ENCODE measurements at places on chromosomes 5 and 9.

DNA sequence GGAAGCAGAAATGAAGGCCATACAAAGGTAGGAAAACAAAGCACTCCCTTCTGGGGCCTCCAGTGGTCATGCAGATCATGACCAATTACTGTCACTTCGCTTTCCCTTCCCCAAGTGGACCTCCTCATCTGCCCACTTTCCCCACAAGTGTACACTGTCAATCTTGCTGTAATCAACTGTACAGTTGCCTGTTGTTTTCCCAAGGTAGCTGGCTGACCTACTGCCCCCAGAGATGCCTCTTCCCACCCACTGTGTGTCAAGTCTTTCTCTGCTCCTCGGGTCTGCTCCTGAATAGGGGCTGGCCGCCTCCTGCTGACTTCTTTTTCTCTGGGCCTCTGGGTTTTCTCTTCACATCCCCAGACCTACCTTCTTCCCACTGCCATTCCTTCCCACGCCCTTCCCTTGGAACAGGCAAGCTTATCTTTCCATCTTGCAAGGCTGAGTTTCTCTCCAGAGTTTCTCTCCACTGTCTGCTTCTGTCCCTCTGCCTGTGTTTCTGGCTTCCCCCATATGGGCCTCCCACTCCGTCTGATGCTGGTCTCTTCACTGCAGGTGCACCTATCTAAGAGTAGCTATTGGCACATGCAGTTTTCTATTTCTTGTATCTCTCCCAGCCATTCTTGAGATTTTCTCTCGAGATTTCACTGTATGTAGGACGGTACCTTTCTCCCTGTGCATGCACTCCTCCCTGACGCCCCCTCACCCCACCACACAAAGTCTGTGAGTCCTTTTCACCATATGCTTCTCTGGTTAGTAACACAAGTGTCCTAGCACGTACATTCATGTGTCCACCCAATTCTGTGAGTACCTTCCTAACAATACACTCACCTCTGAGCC is 2.4 kb downstream of the ELL2 start:
- DNase-seq = no peak

DNA sequence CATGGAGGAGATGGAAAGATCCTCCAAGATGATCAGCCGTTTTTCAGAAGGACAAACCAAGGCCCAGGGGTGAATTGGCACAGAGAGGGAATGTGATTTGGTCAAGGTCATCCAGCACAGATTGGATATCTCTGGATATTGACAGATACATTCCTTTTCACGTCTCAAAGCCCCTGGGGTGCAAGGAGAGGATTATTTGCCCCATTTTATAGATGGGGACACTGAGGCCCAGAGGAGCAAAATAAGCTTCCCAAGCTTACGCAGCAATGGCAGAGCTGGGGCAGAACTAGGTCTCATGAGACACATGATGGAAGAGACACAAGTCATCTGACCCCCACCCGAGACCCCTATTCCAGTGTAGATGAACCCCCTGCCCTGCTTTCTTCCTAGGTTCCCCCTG is 895 bp upstream of the PDGFRB start:
- DNase-seq = no peak

DNA sequence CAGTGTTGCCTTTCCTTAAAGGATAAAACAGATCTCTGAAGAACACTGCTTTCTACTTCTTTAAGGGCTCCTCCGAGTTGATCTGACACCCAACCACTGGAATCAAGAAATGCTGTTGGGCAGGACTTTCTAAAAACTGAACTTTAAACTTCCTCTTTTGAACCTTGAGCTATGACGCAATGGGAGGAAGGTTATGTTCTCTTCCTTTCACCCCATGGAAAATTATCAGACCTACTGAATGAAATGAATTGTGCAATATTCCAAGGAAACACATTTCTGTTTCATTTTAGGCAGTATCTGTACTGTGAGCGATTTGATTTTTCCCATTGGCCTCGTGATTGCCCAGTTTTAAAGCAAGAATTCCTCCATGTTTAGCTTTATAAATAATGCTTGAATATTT is 206.0 kb upstream of the PRR16 start:
- DNase-seq = no peak

GRCh38 chr5:173777149-173777548 is 111.0 kb upstream of the CPEB4 start:
- no peak for DNase-seq

DNA sequence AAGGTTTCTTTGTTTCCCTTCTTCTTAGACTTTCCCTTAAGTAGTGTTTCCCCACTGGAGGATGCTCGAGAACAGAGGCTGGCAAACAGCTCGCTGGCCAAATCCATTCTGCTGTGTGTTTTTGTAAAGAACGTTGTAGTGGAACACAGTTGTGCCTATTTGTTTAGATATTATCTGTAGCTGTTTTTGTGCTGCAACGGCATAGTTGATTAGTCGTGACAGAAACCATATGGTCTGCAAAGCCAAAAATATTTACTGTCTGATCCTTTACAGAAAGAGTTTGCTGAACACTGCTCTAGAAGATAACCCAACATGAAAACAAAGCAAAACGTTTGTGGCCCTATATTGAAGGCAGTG is 47.0 kb upstream of the EGFLAM start:
- DNase-seq = no peak
